ENCODE measurements at places on chromosomes 5 and 9. TPM values are rescaled to one million over a fixed set of nuclear protein-coding genes. Genes with fewer than 3 reads are reported as not detected.
A peak's percentile ranks its signal among the peaks of the same experiment; 100 is the strongest.

DNA sequence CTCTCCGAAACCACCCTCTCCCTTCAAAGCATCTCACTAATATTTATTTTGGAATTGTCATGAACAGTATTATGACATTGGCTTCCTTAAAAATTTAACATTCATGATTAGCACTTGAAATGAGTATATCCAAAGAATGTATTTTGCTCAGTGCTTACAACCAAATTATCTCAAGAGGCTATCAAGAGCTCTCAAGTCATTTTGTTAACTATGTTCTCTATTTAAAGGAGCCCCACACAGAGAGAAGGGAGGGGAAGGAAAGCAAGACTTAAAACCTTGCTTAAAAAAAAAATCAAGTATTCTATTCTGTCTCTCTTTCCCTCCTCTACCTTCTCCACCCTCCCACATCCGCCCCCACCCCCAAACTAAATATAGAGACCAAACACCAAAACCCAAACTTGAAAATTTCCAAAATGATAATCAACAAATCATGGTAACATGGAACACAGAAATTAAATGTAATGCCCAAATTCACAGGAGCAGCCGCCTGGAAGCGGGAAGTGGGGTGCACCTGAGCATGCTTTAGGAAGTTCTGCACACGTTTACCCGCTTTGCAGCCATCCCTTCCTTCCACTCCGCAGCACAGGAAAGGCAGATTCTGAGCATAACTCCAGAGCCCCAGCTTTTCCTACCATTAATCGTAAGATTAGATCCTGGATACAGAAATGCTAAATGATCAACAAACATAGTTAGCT, 66.9 kb downstream of the EBF1 start:
- DNase-seq = no peak

DNA sequence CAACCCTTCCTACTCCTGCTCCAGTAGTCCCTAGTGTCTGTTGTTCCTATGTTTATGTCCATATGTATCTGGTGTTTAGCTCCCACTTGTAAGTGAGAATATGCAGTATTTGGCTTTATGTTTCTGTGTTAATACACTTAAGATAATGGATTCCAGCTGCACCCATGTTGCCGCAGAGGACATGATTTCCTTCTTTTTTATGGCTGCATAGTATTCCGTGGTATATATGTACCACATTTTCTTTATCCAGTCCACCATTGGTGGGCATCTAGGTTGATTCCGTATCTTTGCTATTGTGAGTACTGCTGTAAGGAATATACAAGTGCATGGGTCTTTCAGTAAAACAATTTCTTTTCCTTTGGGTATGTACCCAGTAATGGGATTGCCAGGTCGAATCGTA, 5.2 kb upstream of the ARRDC3 start:
- no peak for DNase-seq

- DNase-seq = no peak
Observed at GRCh38 chr5:163789870-163790269, 284.5 kb downstream of the MAT2B start.

DNA sequence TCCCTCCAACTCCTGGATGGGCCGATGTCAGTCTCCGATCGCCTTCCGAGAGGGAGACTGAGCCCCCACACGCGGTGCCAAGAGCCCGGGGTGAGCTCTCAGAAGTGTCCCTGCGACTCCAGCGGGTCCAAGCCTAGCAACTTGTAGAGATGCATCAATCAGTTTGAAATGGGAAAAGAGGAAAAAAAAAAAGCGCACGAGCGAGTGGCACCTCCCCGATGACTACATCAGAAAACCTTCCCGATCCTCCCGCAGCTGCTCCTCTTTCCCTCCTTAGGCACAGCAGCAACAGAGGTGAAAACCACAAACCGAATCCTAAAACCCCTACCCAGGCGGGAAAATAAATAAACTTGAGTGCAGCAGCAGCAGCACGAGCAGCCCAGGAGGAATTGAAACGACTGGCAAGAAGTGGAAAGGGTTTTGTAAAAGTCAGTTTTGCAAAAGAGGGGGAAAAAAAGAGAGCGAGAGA, 1.0 kb upstream of the EFNA5 start:
- DNase-seq = peak; percentile 75

GRCh38 chr9:110626101-110626829, 42.3 kb upstream of the MUSK start:
- no peak for DNase-seq

- DNase-seq = no peak
Observed at GRCh38 chr9:107548298-107549142, 59.0 kb upstream of the KLF4 start.

GRCh38 chr9:106954974-106955850, 92.2 kb downstream of the ZNF462 start:
- DNase-seq = no peak

- DNase-seq = no peak
Observed at GRCh38 chr9:80789831-80790230, 899.5 kb downstream of the TLE1 start.

GRCh38 chr5:92023555-92023954, 640.4 kb upstream of the ARRDC3 start:
- no peak for DNase-seq

- no peak for DNase-seq
Observed at GRCh38 chr5:145056800-145057199, 778.3 kb downstream of the PRELID2 start.

DNA sequence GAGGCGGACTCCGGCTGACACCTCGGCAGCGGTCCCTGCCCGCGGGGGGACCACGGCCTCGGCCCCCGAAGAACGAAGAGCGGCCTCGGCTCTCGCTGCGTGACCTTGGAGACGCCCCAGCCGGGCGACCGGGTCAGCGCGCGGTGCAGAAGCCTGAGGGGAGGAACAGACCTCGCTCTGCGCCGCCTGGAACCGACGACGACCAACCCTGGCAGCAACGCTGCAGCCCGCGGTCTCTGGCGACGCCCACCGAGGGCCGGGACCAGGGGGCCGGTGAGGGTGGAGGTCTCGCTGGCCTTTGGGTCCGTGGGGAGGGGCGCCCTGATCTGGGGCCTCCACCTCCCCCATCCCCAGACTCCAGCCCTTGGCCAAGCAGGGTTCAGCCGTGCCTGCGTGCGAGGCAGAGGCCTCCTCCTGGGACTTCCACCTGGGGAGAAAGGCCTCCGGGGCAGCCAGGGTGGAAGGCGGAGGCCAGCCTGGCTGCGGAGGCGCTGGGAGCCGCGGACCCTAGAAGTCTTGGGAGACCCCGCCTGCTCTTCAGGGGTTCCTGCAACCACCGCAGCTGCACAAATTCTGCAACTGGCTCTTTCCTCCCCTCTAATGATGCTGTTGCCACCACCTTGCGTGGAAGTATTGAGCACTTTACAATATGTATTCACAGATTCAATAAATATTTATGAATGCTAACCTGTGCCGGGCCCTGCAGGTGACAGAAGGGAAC, 44.3 kb upstream of the SLC12A7 start:
- DNase-seq = peak; percentile 52

GRCh38 chr9:130963337-130963908, 24.4 kb upstream of the FIBCD1 start:
- DNase-seq = no peak

DNA sequence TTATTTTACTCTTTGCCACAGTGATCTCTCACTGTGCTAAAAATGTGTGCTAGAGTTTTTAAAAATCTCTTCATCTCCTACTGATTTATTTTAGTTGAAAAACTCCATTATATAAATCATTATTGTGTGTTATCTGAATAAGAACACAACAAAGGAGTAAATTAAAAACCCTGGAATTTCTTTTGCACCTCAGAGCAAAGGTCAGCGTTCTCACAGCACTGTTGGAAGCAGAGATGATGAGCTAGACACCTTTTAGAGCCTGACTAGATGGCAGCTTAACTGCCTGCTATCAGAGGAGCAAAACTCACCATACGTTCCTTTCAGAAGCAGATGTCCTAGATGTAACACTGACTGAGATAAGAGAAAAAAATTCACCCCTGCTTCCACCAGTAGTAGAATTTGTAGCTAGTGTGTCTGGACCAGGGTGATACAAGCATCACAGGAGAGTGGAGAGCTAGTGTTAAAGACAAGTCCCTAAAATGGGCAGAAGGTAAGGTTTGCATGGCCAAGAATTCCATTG, 147.1 kb downstream of the ENTREP1 start:
- no peak for DNase-seq

DNA sequence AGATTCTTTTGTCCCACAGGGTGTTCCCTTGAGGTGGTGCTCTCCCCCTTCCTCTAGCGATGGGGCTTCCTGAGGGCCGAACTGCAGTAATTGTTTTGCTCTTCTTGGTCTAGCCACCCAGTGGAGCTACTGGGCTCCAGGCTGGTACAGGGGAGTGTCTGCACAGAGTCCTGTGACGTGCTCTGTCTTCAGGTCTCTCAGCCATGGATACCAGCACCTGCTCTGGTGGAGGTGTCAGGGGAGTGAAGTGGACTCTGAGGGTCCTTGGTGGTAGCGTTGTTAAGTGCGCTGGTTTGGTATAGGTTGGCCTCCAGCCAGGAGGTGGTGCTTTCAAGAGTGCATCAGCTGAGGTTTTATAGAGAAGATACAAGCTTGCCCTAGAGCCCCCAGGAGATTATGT, 20.4 kb upstream of the CEP72 start:
- no peak for DNase-seq

Gene ABHD17B
- 86.5 TPM for total RNA-seq

Gene SLC34A1
- total RNA-seq = not detected

Gene ENG
- 0.19 TPM for total RNA-seq

Gene ERGIC1
- 28.7 TPM for total RNA-seq

Gene ACOT12
- total RNA-seq = not detected

Gene SLC9A3
- total RNA-seq = 1.4 TPM

Gene F12
- 2.0 TPM for total RNA-seq

Gene DCTN3
- total RNA-seq = 45.6 TPM

Measured in neural progenitor cell (in vitro differentiated cells).